ENCODE measurements at places on chromosomes 4 and X. TPM values are rescaled to one million over a fixed set of nuclear protein-coding genes. Genes with fewer than 3 reads are reported as not detected.

Gene PPP1R2C
- total RNA-seq, result not detected

GRCh38 chr4:185955826-185956543 lies 113.0 kb upstream of the TLR3 start:
- DNase-seq, result no peak

DNA sequence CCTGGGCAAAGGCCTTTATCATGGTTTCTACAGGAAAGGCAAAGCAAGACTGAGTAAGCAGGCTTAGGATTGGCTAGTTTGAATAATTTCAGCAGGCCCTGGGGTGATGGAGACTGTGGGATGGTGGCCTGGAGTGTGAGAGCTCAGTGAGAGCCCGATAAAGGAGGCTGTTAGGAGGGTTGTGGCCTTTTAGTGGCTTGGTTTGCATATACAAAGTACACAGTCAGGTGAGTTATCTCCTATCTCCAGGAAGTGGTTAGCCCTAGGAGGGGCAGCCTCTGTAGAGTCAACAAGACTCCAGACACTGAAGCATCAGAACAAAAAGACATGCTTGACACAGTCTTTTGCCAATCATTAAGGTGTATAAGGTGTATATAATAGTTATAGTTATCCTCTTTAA lies 157.2 kb downstream of the CFAP299 start:
- no peak for DNase-seq

DNA sequence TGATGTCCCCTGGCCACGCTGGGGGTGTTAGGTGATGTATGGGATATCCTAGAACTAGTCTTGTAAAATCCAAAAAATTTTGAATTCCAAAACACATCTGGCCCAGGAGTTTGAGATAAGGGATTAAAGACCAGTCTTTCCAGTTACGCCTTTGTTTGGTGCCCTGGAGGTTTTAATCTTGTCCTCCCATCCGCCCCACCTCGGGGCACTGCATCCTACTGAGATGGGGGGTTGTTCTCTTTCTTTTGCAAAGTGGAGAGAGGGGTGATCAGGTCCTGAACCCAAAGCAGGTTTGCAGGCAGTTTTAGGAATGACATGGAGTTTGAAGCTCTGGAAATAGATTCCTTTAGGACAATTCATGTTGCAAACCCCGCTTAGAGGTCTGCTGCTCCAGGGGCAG lies 1.8 kb downstream of the SUV39H1 start:
- DNase-seq, result no peak

GRCh38 chr4:105128208-105128607 lies 18.5 kb upstream of the TET2 start:
- no peak for DNase-seq

- no peak for DNase-seq
Observed at GRCh38 chr4:63831590-63832155, 577.6 kb downstream of the TECRL start.

Measured in sciatic nerve (tissue), 2 donors.